ENCODE measurements at places on chromosomes 2 and 18.

GRCh38 chr2:127479866-127480743, 46.2 kb downstream of the IWS1 start:
- DNase-seq: no peak

DNA sequence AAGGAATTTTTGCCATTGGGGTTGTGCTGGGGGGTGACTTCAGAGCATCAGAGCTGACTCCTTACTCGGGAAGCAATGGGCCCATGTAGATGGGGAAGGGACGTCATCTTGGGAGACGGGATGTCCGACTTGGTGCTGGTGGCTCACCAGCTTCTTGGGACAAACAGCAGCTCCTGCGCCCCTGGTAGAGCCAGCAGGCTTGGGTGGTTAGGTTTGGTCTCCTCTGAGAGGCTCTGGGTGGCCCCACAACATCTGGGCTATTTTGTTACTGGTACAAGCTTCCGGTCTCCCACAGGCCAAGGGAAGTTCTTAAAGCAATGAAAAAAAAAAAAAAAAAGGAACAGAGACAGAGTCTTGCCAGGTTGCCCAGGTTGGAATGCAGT, 1.8 kb downstream of the NGEF start:
- DNase-seq: no peak

DNA sequence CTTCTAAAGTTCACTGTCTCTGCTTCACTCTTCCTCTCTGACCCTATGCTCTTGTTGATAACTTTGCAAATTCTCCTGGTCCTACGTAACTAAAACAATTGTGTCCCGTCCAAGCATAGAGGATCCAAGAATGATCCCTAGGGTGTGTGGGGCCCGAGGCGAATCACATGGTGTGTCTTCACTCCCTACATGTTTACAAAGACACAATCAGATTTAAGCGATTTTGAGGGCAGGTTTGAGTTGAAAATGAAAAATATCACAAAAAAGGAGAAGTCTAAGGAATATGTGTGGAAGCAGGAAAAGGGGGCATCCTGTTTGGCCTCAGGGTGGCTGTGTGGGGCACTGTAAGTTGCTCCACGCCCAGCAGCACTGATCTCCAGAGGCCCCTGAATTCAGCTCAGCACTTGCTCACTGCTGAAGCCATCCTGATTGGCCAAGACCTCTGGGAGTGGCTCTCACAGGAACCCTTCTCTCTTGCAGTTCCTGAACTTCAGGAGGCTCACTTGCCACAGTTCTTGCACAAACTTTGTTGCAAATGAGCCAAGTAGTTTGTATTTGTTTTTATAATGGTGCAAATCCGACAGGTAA, 363.6 kb downstream of the ZNF521 start:
- DNase-seq: no peak

GRCh38 chr18:75390854-75391253, 36.6 kb downstream of the SMIM21 start:
- DNase-seq: no peak

DNA sequence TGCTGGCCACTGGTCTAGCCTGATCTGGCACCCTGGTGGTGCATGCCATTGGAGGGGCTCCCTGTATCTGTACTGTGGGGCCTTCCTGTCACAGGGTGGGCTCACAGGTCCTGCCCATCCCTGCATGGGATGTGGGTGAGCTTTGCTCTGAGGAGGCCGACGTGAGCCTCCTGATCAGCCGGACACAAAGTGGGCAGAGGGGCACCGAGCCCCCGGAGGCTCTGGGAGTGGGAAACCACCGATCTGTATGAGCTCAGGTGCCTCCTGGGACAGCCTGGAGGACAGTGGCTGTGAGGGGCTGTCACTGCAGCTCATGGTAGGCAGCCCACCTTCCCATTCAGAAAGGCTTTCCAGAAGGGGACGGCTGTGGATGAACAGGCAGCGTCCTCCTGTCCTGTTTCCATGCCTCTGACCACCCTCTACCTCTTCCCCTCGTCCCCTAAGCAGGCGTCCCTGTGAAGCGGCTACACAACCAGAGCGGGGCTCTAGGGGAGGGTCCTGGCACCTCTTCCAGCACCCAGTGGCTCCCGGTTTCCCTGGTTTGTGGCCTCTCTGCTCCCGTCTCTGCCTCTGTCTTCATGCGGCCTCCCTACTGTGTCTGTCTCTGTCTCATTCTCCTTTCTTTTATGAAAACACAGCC, 112.5 kb upstream of the OTOS start:
- DNase-seq: no peak

DNA sequence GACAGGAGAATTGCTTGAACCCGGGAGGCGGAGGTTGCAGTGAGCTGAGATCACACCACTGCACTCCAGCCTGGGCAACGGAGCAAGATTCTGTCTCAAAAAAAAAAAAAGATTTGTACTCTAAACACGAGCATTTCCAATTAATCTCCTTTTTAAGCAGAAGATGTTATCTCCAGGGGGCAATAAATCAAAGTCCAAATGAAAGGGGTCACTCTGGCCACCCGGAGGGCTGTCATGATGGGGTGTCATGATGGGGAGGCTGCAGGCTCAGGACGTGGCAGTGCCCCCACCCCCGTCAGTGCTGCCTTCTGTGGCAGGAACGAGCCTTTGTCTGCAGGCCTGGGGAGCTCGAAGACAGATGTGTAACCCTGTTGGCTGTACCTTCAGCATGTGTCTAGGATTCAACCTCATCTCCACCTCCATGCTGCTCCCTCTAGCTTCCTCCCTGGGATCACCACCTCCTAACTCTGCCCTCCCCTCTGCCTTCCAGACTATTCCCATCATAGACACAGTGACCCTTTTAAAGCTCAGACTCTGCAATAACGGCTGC, 76.9 kb upstream of the YWHAQ start:
- no peak for DNase-seq

DNA sequence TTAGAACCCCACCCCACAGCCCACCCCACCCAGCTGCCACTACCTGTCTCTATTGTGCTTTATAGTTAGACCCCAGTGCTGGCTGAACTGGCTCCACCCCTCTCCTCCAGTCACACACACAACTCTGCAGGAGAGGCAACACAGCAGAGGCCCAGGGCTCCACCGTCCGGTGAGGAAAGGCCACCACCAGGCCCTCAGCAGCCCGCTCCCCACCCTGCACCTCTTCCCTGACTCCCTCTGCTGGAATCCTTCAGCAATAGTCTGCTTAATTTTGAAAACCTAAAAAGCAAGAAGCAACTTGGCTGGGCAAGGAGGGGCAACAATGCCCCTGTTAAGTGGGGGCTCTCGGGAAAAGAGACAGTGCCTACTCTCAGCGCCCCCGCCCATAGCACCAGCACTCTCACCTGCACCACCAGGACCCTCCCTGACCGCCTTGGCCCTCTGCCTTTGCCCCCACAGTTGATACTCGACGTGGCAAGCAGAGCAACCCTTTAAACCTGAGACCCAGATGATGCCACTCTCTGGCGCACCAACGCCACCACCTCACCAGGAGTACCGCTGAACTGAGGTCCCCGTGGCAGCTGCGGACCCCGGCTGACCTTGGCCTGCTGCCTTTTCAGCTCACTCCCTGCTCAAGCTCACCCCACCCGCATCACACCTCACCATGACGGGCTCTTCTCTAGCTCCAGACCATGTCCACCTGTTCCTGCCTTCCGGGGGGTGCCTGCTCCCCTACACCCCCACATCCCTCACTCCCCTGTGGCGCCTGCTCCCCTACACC, 45.7 kb downstream of the NDUFA10 start:
- DNase-seq: no peak

GRCh38 chr2:19989667-19990415, at the start of gene WDR35:
Gene WDR35 (minus strand): TSS chr2:19990105. CDS start chr2:19990015, 90 bp downstream.
- DNase-seq: peak; percentile 96

DNA sequence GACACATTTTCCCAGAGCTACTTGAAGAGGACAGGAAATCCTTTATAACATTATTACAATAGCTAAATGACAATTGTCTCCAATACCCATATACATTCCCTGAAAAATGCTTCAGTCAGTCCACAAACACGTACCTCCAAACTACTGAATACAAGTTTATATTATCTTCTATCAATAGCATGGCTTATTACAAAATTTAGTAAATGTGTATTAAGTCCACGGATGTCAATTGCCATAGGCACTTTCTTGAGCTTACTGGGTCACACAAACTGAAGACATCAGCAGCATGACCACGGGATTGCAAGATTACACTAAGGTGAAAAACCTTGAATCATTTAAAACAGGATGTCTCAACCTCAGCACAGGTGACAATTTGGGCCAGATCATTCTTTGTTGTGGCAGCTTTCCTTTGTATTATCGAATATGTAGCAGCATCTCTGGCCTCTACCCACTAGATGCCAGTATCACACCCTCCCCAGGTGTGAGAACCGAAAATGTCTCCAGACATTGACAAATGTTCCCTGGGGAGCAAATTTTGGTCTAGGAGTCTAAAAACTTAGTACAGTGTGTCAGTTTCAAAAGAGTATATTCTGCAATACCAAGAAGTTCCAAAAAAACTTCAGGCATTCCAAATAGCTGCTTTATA, 1.4 kb downstream of the MBD2 start:
- DNase-seq: peak; percentile 35

GRCh38 chr2:207135340-207135739, 30.4 kb downstream of the KLF7 start:
- no peak for DNase-seq

- no peak for DNase-seq
Measured at GRCh38 chr2:133644846-133645245, 76.6 kb upstream of the NCKAP5 start.

DNA sequence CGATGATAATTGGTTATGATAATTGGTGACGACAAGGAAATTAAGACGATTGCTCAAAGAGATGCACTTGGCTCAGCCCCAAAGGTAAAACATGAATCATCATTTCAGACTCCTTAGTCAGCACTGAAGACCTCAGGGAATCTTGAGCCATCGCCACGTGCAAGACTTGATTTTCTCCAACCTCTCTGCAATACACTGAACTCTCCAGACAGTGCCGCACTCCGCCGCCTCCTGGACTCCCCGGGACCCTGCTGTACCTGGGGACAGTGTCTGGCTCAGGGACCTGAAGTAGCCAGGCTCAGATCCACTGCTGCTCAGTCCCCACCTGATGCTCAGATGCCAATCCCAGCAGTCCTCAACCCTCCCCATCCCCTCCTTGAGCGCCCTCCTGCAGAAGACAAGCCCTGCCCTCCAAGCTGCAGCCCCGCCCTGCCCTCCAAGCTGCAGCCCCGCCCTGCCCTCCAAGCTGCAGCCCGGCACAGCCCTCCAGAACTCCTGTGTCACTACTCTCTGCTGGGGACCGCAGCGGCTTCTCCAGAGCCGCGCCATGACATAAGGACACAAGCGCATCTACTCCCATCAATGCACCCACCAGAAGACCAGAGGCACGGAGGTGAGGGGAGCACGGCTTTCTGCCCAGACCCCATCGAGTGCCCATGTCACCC, 1.1 kb downstream of the TMEM18 start:
- DNase-seq: no peak

GRCh38 chr18:25287106-25287505, 64.9 kb downstream of the ZNF521 start:
- DNase-seq: no peak

GRCh38 chr2:129922571-129923264, 56.7 kb upstream of the RAB6C start:
- DNase-seq: no peak

GRCh38 chr2:143029141-143029540, 100.1 kb upstream of the ARHGAP15 start:
- no peak for DNase-seq

GRCh38 chr18:57084331-57085271, 62.3 kb upstream of the BOD1L2 start:
- DNase-seq: no peak

- DNase-seq: no peak
Measured at GRCh38 chr2:67445652-67446268, 48.6 kb downstream of the ETAA1 start.

DNA sequence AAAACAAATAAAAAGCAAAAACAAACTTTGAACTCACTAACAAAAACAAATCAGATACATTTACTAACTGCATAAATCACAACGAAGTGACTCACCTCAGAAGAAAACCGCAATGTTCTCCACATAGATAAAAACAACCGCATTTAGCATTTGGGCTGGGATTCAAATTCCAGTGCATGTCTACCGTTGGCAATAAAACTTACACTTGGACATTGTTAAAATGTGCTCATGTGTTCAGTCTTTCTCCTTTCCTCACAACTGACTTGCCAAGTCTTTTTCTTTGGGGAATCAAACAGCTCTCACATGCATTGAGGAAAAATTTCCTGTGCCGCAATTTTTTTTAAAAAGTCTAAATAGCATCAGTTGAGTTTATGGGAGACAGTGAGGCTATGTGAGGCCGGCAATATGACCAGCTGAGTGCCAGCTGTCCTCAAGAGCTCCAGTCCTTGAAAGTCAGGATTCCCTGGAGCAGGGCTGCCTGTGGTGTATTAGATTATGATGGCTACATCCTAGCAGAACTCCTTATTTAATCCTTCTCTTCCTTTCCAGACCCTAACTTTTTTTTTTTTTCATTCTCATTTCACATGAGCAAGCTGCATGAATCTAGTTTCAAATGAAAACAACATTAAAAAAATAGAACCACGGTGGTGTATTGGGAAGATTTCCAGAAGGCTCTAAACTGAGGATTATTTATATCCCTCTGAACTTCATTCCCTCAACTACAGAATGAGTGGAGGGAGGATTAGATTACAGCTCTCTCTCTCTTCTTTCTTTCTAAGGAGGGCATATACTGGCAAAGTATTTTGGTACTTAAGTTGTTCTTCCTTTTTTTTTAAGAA, 70.2 kb upstream of the MEIS1 start:
- no peak for DNase-seq

GRCh38 chr2:60804473-60804872, 48.4 kb downstream of the PAPOLG start:
- no peak for DNase-seq

DNA sequence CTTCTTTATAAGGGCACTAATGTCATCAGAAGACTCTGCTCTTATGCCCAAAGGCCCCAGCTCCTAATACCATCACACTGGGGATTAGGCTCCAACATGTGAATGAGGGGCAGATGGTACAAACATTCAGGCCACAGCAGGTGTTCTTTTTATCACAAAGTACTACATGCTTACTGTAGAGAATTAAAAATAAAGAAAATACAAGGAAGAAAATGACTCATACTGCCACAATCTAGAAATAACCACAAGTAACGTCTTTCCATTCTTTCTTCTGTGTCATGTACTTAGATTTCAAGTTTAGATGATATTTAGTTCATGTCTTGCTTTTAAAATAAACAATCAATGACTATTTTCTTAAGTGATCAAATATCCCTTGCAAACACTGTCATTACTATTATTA, 100.3 kb upstream of the NEDD4L start:
- DNase-seq: no peak

All from activated T-cell treated with anti-CD3 and anti-CD28 coated beads, Interleukin-2, amount 50 U/mL, for 48 hours (primary cell).